SK-N-SH treated with all-trans-retinoic acid at 6 μM for 48 hours (cell line): ENCODE measurements at places on chromosomes 2 and 18.

- ATAC-seq: no peak
Measured at GRCh38 chr2:36392571-36393255, 37.1 kb downstream of the CRIM1 start.

- ATAC-seq: no peak
Measured at GRCh38 chr18:73318739-73319479, 451.1 kb upstream of the NETO1 start.

DNA sequence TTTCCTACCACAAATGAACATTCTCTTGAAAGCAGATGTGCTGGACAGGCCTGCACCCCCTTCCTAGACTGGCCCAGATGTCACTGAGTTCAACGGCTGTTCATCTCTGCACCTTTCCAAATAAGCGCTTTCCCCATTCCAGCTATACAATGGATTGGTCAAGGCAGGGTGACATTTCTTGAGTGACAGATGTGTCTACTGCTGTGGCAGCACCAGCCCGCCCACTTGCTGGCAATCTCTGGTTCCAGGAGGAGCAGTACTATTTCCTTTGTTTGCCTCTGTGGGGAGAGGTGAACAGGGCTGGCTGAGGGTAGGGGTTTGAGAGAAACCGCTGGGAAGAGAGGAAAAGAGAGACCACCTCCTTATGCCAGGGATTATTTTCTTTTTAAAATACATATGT lies 269.5 kb upstream of the POU3F3 start:
- ATAC-seq: no peak

- no peak for ATAC-seq
Measured at GRCh38 chr2:220090050-220090449, 462.6 kb downstream of the SLC4A3 start.

- ATAC-seq: no peak
Measured at GRCh38 chr18:63895190-63895589, 7.7 kb downstream of the SERPINB2 start.

- no peak for ATAC-seq
Measured at GRCh38 chr2:219573166-219573565, 1.1 kb downstream of the INHA start.
